ENCODE measurements at places on chromosomes 7 and 10.

DNA sequence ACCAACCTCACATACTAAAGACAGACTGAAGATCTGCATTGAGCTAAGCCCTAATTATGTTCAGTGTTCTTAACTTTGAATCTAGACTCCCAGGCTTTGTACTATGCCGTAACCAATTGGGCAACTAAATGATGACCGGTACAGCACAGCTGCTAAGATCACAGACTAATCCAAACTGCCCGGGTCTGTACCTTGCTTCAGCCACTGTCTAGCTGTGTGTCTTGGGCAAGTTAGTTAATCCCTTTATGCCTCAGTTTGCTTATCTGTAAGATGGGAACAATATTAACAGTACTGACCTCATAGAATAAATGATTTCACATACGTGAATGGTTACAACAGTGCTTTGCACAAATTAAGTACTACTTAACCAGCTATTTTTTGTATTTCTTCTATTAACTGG is 205.8 kb upstream of the NFE2L3 start:
- DNase-seq: no peak

GRCh38 chr7:2017481-2017891 is 215.3 kb downstream of the MAD1L1 start:
- no peak for DNase-seq

- no peak for DNase-seq
Measured at GRCh38 chr7:24755541-24756407, 1.5 kb downstream of the GSDME start.

DNA sequence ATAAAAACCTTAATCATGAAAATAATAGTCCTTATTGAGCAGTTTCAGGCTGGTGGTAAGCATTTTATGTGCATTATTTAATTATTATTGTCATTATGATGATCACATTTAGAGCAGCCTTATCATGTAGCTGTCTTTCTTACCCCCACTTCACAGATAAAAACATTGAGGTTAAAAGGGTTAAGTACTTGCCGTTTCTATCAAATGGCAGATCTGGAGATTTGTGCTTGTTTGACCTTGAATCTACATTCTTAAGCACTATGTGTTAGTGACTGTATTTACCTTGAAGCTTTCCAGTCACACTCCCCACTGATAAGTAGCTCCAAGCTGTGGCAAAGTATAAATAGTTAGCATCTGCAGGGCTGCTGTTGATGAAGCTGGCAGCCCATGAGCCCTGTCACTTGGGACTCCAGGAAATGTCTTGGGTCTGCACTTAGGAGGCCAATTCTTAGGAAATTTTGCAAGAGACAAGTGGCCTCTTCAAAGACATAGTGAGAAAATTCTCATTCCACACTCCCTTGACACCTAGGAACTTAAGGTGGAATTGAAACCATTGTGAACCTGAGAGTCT is 116.8 kb upstream of the AGR3 start:
- no peak for DNase-seq
